ENCODE measurements at places on chromosomes 6 and 20.

GRCh38 chr6:7238900-7239589, 74.0 kb downstream of the SSR1 start:
- DNase-seq, result no peak

- DNase-seq, result no peak
Observed at GRCh38 chr6:6559994-6560570, 28.4 kb upstream of the LY86 start.

- no peak for DNase-seq
Observed at GRCh38 chr6:11688425-11688709, 90.2 kb downstream of the ADTRP start.

DNA sequence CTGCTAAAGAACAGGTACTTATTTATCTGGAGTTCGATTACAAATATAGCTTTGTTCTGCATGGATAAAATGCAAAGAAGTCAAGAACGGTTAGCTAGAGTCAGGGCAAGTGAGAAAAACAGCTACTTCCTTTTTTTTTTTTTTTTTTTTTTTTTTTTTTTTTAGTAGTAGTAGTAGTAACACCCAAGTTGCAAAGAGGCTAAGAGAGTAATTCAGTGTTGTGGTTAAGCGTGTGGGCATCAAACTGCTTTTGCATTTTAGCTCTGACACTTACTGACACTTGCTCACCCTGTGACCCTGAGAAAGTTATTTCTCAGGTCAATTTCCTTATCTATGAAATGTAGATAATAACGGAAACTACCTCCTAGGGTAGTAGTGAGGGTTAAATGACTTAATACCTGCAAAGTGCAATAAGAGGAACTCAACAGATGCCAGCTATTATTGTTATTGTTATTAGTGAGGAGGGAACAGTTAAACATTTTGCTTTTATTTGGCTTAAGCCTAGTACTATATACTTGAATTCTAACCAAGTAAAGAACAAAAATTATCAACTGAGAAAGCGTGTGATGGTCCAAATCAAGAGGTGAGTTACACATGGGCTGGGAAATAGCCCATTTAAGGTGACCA, 86.7 kb upstream of the BACH2 start:
- DNase-seq, result no peak

- DNase-seq, result no peak
Observed at GRCh38 chr6:3391902-3392458, 64.9 kb downstream of the SLC22A23 start.

DNA sequence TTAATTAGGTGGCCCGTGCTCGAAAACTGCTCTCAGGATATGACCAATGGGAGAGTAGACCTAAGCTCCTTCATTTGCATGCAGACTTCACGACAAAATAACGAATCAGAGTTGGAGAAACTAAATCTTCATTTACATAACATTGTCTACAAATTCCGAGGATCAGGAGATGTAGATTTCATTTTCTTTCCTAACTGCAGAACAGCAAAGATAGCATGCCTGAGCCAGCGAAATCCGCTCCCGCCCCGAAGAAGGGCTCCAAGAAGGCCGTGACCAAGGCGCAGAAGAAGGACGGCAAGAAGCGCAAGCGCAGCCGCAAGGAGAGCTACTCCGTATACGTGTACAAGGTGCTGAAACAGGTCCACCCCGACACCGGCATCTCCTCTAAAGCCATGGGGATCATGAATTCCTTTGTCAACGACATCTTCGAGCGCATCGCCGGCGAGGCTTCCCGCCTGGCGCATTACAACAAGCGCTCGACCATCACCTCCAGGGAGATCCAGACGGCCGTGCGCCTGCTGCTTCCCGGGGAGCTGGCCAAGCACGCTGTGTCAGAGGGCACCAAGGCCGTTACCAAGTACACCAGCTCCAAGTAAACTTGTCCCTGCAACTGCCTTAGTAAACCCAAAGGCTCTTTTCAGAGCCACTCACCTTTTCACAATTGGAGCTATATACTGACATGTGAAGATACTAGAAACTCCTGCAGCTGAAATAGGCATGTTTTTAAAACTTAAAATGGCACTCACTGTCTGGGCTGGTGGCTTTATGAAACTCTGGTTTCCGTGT, 96.5 kb downstream of the HFE start:
- DNase-seq, result no peak

DNA sequence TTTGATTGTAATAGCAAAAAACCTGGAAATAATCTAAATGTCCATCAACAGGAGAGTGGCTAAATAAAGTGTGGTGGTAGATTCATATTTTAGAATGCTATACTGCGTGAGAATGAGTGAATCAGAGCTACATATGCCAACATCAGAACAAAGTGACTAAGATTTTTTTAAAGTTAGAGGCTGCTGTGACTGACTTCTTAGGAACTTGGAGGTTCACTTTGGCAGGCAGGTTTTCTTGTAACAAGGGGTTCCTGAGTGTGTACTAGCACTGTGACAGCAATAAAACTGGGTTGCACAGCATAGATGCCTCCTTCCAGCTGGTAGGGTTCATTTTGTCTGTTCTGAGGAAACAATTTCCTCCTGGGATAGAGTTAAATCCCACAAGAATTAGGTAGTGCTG, 75.3 kb upstream of the ENPP5 start:
- no peak for DNase-seq

DNA sequence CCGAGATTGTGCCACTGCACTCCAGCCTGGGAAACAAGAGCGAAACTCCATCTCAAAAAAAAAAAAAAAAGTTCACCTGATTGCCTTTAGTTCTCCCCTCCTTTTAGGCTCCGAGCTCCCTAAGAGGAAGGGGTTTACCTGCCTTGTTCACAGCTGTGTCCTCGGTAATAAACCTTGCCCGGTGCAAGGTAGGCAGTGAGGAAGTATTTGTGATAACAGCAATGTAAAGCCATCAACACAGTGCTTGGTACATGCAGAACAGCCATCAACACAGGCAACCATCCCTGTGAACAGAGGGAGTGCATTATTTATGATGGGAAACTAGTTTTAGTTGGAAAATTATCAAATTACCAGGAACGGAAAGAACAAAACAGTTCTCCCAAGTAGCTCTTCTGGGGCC, 1.8 kb upstream of the SPO11 start:
- DNase-seq, result no peak

- no peak for DNase-seq
Observed at GRCh38 chr6:5584078-5584482, 322.8 kb downstream of the FARS2 start.

- no peak for DNase-seq
Observed at GRCh38 chr6:114452785-114453401, 110.1 kb upstream of the HS3ST5 start.

- DNase-seq, result no peak
Observed at GRCh38 chr6:169701311-169701953, 397 bp downstream of the WDR27 start.

- DNase-seq, result no peak
Observed at GRCh38 chr6:75206576-75207342, 906 bp upstream of the COL12A1 start.

DNA sequence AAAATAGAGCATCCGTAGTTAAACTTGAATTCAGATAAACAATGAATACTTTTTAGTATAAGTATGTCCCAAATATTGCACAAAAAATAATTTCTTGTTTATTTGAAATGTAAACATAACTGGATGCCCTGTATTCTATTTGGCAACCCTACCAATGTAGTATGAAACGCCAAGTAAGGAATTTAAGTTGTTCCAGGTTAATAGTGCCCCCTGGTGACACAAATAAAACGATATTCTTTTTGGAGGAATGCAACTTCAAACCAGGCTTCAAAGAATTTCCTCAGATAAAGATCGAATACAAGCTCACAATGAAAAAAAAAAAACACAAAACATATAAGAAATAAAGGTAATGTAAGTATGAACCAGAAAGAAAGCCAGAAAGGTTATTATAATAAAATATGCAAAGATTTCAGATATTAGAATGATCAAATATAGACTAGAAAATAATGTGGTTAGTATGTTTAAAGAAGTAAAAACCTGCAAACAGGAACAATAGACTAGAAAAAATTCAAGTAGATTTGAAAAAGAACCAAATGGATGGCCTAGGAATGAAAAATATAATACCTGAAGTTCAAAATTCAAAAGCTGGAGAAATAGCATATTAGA, 18.4 kb upstream of the AKAP7 start:
- DNase-seq, result no peak

DNA sequence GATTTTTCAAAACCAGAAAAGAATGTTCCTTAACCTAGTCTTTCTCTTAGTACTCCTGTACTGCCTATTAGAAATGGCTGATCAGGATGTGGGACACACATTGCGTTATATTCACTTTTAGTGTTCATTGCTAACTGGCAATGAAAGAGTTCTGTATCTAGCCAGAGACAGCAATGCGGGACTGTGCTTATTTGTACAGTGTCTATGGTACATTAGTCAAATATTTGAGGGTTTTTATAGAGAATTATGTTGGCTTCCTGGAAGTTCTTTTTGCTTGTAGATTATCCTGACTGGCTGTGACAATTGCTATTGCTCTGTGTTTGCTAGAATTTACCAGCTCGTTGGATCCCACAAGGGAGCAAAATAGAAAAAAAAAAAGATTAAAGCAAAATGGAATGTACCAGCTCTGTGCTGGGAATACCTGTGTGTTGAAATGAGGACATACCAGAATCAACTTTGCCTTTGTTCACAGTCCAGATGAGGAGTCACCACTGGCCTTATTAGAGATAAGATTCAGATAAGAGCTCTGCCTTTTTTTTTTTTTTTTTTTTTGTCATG, 22.4 kb upstream of the IFNGR1 start:
- DNase-seq, result no peak

GRCh38 chr6:113627480-113627879, 229.7 kb upstream of the MARCKS start:
- DNase-seq, result no peak

GRCh38 chr6:148883270-148883669, 136.4 kb downstream of the UST start:
- DNase-seq, result no peak

DNA sequence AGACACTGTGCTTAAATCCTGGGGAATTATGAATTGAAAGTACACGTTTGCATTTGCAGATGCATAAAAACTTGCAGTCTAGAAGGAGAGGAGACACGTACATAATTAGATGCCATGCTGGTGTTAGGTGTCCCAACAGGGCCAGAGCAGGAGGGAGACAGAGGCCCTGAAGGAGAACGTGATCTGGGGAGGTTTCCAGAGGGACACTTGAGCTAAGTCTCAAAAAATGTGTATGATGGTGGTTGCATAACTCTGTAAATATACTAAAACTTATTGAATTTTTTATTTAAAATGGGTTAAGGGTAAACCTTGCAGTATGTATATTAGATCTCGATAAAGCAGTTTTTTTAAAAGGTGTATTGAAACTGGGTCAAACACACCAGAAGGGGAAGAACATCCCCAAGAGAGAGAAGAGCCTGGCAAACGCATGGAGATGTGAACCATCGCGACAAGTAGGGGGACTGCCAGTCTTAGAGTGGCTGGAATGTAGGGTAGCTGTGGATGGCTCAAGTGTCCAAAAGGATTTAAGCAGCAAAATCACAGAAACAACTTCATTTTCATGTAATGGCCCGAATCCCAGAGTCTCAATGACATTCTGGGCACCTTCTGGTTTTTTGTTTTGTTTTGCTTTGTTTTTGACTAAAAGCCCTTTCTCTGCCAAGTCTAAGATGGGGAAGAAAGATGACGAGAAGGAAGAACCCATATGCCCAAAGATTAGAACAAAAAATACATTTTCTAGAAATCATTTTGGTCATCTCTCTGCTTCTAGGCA, 15.3 kb downstream of the TRAF3IP2 start:
- no peak for DNase-seq

DNA sequence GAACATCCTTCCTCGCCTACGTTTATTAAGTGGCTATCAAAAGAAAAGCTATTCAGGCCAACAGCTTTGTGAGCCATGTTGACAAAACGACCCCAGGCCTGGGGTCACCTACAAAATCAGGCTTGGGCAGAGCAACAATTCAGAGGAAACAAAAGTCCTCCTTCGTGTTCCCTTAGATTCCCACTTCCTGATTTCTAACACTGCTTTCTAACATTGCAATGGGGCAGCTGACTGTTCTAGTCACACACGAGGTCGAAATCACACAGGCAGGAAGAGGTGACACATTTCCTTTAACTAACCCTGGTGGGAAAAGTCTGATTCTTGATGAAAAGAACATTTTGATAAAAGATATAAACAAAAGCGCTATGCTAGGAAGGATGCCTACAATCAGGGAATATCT, 31.9 kb downstream of the WDR27 start:
- DNase-seq, result no peak

DNA sequence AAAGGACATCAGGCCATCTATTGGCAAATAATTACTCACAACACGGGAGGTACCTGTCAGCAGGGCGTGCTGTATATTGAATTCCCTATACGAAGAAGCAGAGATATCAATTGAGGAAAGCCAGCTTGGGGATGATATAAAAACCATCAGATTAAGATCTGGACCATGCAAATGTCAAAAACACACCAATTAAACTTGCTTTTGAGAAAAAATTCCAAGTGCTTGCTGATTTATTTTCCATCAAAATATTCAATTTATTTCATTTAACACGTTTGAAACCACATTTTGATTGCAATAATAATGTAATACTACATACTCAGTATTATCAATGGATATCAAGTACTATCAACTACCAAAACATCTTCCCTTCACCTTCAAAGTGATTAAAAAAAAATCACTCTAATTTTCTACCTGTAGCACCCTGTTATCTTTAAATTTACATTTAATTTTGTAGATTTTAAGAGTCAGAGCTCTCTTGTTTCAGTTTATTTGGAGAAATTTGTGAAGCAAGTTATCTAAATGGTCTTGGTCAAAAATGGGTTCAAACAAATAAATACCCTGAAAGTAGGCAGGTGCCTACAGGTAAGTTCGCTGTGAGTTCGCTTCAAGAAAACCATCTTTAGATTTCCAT, 6.8 kb upstream of the TBX18 start:
- no peak for DNase-seq

- no peak for DNase-seq
Observed at GRCh38 chr20:57435498-57436222, 44.5 kb downstream of the RBM38 start.

- DNase-seq, result no peak
Observed at GRCh38 chr6:90088009-90088408, 193.7 kb downstream of the GJA10 start.

DNA sequence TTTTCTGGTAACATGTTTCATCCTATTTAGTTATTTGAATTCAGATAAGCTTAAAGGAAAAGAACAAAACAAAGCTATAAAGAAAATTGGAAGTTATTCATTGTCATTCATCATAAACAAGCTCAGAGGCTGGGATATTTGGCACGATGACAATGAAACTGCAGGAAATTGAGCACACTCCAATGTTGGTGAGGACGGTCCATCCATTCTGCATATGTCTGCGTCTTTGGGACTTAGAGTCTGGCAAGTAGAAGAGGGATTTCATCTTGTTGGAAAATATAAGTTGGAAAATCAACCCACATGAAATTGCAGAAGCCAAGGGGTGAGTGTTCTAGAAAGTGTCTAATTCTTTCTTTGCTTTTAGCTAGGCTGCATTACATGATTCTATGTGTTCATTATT, 78.4 kb downstream of the HDGFL1 start:
- no peak for DNase-seq

GRCh38 chr6:158605266-158605878, 39.2 kb downstream of the DYNLT1 start:
- DNase-seq, result peak; percentile 7

DNA sequence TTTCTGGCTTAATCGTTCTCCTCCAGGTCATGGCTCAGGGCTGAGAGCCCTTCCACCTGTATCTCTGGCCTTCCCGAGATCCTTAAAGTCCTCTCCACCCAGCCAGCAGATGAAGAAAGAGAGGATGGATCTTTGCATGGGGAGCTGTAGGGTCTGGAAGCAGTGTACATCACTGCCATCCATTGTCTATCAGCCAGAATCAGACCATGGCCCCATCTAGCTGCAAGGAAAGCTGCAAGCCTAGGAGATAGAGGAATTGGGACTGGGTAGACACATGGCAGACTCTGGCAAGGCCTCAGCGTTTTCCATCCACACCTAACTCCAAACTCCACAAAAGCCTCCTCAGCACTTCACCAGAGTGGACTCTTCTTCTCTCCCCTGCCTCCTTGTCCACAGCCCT, 113.8 kb upstream of the MAFB start:
- no peak for DNase-seq
